ENCODE measurements at places on chromosomes 1 and 21.

DNA sequence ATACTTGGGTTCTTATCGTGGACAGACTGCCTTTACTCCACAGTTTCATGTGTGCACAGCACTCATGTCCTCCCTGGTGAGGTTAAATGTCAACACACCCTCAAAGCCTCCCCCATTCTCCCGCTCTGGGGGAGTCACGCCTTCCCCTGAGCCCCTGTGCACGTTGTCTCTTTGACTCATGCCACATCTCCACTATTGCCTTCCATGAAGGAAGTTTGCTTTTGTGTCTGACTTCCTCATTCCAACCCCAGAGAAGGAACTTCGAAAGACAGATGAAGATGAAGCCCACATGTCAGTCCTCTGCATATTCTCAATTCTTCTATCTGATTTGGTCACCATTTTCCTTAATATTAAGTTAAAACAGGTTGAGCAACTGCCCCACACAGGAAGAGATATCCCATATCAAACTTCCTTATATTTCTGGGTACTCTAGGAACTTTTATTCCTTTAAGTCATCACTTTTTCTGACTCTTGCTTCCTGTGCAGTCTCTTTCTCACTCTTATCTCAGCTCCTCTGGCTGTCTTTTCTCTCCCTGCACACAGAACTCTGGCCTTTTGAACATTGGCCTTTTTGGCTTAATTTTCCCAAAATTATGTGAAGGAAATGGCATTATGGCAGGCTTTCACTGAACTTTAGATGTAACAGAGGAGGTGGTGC, 41.5 kb downstream of the C4BPA start:
- DNase-seq: peak; percentile 70

- no peak for DNase-seq
Measured at GRCh38 chr1:52739699-52740467, 13.6 kb downstream of the ZYG11B start.

- no peak for DNase-seq
Measured at GRCh38 chr1:176795929-176796328, 333.0 kb downstream of the PAPPA2 start.

DNA sequence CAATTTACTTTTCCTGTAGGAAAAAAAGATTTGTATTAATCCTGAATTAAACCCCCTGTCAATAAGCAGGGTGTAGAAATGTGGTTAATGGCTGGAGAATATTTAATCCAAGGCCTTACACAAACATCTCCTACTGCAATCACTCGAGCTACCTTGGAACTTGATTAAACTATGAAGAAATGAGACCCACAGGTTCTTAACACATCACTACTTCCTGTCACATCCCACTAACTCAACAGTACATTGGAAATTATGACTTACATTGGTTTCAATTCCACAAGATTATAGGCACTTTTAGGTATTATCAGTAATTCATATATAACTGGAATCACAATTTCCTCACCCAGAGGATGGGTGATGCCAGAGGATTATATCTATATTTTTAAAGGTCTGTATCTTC, 480.3 kb downstream of the MRPL39 start:
- DNase-seq: no peak

DNA sequence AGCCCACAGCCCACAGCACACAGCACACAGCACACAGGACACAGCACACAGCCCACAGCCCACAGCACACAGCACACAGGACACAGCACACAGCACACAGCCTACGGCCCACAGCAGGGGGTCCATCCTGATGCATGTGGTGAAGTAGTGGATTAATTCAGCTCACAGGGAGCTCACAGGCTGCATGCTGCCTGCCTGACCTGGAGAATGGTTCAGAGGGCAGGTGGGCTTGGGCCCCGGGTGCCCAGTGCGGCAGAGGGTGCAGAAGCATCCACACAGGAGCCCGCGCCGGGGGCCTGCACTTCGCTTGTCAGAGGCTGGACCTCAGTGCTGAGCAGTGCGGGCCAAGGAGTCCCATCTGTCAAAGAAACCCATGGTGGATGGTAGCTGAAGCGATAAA, 21.1 kb upstream of the AJAP1 start:
- DNase-seq: no peak

- DNase-seq: no peak
Measured at GRCh38 chr1:236774926-236775325, 20.2 kb upstream of the MTR start.

- peak; percentile 26 for DNase-seq
Measured at GRCh38 chr1:94590203-94591137, 48.9 kb upstream of the F3 start.

Measured in inflammatory macrophage treated with lipopolysaccharide for 4 hours (primary cell).